Kasumi-1 (cell line): ENCODE measurements at places on chromosomes 1 and 21.

DNA sequence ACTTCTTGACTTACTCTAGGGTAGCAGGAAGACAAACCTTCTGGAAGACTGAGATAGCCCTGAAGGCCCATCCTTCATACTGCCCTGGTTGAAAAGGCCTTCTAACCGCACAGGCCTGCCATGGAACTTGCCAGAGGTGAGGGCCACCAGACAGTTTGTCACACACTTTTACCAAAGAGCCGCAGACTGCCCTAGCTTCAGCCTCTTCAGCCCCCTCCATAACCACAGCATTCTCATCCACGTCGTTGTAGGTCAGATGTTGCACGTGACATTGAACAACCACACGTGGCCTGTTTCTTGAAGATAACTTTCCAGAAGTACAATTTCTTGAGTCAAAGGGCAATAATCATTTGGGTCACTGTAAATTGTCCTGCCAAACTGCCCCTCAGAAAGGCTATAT lies 18.9 kb downstream of the ZNF362 start:
- no peak for DNase-seq

GRCh38 chr1:235881930-235882700 lies 15.4 kb upstream of the LYST start:
- no peak for DNase-seq

DNA sequence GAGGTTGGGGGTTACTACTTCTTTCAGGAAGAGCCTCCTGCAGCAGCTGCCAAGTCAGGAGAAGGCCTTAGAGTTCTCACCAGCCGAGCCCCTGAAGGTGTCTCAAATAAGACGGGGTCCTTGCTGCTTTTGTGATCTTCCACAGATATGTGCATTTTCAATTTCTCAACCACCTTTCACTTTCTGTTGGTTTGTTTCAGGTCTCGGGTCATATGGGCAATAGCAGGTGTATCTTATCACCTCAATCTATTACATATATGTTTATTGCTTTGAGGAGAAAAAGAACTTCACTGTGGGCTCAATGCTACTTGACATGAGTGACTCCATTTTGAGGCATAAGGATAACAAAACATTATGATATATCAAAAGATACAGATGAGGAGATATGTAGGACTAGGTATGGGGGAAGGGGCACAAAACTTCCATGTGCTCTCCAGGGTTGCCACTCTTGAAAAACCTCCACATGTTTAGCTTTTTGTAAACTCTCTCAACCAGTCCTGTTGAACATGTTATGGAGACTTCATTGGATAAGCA lies 1171.4 kb upstream of the ADGRL2 start:
- no peak for DNase-seq

DNA sequence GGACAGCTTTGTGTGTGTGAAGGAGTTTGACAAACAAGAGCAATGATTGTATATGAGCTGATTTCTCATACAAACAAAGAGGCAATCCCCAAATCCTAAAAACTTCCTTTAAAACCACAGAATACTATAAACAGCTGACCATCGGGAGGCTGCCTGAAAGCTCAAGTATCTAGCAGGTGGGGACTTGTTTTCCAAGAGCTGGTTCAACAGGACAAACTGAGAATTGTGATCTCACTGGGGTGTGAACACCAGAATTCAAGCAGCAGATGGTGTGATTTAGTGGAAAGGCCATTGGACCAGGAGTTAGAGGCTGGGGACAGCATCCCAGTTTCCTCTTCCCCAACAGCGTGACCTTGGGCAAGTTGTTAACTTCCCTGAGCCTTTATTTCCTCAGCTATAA lies 13.9 kb downstream of the LMX1A start:
- DNase-seq: no peak

DNA sequence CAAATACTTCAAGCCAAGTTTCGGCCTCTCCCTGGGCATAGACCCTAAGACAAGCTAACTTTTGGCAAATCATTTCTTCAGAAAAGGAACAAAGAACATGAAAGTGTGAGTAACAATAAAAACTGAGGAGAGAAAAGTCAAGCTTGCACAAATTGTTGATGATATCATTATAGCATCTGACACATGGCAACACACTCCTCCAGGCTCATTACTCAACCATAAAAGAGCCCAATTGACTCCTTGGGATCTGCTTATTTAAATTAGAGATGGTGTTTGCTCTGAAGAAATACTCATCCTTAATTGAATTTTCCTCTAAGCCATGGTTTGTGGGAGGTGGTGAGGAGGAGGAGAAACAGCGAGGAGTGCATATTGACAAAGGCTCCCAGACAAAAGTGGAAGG lies 54.5 kb downstream of the TNFSF4 start:
- DNase-seq: no peak

GRCh38 chr1:54403808-54404261 lies 2.4 kb downstream of the SSBP3 start:
- peak; percentile 50 for DNase-seq

DNA sequence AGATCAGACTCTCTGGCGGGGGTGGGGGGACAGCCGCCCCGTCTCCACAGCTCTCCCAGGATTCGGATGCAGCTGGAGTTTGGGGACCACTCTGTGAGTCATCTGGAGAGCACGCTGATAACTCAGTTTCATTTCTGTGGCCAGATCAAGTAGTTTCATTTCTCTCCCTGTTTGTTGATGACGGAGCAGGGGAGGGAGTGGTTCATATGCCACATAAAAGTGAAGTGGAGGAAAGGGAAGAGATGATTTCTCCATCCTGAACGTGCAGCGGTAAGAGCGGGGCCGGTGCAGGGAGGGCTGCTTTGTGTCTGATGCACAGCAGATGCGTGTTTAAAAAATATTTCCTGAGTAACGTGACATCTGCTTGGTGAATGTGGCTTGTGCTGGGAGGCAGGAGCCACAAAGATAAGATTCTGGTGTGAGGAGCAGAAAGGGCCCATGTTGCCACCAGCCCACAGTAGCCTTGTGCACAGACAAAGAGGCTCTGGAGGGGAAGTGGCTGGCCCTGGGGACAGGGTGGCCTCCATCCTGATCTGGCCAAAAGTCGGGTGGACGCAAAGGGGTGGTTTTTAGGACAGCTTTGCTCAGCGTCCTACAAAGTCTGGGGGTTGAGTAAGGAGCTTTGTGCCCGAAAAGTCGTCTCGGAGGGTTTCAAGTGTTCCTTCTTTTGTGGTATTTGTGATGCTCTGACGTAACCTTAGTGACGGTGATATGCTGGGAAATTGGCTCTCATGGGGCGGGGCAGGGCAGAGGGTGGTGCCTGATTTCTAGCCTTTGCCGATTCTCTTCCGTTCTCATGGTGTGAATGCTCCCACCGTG lies at the start of gene MX2:
Gene MX2 (plus strand): TSS at position 242 of the 819 bp plus-strand sequence. CDS start 14,880 bp downstream, outside the sequence.
- peak; percentile 74 for DNase-seq
